ENCODE measurements at places on chromosomes 16 and 17.

DNA sequence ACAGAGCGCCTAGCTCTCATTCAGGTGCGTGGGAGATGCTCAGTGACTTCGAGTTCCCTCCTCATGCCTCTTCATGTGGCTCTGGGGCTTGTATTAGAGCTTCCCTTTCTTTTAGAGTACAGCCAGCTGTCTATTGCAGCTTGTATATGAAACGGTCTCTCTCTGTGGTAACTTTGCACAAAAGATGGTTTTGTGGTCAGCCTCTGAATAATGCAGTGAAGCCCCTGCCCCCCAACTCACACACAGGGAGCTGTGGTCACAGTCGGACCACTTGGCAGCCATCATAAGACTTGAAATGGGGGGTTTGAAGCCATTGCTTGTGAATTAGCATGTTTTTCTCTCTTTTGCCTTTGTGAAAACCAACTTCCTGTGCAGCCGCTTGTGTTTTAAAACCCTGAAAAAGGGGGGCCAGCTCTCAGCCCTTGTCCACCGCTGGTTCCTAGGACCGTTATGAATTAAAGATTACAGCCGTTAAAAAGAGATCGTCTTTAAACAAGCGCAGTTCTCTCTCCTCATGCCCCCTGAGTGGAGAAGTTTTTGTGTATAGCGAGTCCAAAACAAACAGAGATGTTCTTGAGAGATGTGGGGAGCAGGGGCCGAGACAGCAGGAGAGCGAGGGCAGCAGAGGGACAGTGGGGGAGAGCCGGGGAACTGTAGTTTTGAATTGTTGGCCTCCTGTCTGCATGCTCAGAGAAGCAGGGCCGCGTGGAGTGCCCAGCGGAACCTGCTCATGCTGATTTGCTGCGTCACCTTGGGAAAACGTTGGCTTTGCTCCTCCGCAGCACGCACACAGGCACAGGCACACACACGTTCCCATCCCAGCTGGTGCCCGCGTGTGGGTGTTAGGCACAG, 199.0 kb downstream of the MSI2 start:
- no peaks in the 10 kb centered on the region for H3K4me1 ChIP-seq
- DNase-seq: no peak
- H3K36me3 ChIP-seq: no peaks in the 10 kb centered on the region
- no peak overlapping the region for H3K27ac ChIP-seq
- H3K4me3 ChIP-seq: no peak overlapping the region

DNA sequence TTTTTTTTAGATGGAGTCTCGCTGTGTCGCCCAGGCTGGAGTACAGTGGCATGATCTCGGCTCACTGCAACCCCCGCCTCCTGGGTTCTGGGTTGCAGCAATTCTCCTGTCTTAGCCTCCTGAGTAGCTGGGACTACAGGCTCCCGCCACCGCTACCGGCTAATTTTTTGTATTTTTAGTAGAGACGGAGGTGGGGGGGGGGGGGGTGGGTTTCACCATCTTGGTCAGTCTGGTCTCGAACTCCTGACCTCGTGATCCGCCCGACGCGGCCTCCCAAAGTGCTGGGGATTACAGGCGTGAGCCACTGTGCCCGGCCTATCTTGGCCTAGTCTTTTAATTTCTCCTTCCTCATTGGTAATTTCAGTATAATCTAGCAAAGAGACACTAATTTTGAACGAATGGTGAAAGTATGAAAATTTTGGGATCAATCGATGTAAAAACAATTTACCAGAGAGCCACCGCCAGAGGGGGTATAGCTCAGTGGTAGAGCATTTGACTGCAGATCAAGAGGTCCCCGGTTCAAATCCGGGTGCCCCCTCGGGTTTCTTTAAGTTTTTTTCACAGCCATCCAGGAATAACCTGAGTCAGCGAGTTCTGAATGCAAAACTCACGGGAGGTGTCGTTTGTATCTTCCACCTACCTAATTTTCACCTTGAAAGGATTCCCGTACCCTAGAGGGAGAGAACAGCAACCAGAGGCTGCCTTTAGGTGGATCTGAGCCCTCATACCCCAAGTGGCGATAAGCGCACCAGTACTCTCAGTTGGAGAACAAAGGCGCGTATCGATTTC, 2.5 kb upstream of the LASP1 start:
- no peaks in the 10 kb centered on the region for H3K27me3 ChIP-seq
- peak overlapping the region; percentile 100 for H3K4me3 ChIP-seq
- H3K27ac ChIP-seq: peak overlapping the region; percentile 96
- peaks cover 34% of the 10 kb centered on the region for H3K4me1 ChIP-seq
- DNase-seq: peak; percentile 75
- H3K36me3 ChIP-seq: no peaks in the 10 kb centered on the region

GRCh38 chr17:21371511-21372081, 4.6 kb upstream of the KCNJ12 start:
- no peaks in the 10 kb centered on the region for H3K4me1 ChIP-seq
- no peak for DNase-seq

- no peaks in the 10 kb centered on the region for H3K36me3 ChIP-seq
- DNase-seq: no peak
- H3K4me3 ChIP-seq: no peak overlapping the region
Measured at GRCh38 chr17:80987941-80988461, 3.6 kb upstream of the CHMP6 start.

Data from GM23248 (cell line).